ENCODE measurements at places on chromosomes 11 and 22.

DNA sequence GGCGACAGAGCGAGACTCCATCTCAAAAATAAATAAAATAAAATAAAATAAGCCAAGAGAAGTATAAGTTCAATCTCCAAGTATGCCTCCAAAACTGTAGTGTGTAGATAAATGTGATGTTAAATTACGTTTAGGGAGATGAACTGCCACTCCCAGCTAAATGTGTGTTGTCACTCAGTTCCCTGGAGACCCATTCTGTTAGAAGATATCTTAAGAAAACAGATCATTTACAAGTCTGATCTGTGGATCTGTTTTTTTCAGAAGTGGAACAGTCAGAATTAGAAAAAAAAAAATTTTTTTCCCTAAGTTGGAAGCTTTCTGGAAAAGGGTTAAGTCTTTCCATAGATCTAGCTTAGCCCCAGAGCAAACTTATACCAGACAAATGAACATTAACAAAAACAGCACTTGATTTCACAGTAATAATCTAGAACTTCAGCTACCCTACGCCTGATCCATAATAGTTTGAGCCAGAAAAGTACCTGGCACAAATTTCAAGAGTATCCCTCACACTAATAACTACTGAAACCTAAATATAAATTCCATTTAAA lies 18.2 kb downstream of the CELF1 start:
- DNase-seq: peak; percentile 42

DNA sequence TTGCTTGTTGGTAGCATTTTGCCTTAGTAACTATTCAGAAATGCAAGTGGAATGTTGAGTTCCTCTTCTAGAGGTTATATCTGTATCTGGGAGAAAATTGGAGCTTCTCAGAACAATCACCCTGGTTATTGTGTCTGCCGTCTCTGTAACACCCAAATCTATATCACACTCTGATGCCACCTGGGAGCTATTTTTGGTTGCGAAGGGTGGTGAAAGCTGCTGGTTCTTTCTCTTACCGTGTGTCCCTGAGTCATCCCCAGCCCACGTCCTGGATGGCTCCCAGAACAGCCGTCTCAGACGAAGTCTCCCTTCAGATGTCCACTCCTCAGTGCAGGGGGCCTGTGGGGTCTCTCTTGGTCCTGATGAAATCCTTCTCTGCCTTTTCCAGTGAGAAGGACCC lies 83.5 kb downstream of the C22orf31 start:
- peak; percentile 28 for DNase-seq

DNA sequence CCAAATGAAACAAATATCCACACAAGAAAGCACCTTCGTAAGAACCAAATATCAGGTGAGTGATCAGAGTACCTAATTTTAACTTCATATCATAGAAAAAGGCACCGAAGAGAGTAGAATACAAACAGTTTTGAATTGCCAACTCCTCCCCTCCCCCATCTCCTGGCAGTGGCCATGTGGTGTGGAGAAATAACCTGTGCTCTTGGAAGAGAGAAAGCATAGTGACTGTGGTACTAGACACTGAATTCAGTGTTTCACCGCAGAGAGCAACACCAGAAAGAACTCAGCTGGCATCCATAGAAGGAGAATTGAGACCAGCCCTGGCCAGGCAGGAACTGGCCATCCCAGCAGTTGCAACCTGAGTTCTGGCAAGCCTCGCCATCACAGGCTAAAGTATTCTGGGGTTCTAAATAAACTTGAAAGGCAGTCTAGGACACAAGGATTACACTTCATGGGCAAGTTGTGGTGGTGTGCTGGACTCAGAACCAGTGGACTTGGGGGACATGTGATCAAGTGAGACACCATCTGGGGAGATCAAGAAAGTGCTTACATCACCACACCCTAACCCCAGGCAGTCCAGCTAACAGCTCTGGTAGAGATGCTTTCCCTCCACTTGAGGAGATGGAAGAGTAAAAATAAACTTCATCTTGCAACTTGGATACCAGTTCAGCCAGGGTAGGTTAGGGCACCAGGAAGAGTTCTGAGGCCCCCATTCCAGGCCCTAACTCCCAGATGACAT lies 1003.2 kb downstream of the NTM start:
- no peak for DNase-seq

DNA sequence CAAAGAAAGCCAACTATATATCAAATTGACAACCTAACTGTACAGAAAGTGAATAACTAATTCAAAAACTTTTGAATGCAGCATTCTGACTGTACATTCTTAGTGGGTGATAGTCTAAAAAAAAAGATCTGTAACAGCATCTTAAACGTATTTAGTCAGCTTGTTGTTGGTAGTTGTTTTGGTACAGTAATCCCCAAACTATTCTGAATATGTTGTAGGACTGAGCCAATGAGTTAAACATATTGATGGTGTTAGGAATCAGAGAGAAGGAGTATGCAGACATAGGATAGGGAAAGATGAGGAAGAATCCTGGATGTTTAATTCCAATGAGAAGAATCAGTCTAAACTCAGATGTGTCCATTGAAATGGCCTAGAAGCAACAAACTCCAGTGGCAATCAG lies 41.9 kb upstream of the KIRREL3 start:
- no peak for DNase-seq

DNA sequence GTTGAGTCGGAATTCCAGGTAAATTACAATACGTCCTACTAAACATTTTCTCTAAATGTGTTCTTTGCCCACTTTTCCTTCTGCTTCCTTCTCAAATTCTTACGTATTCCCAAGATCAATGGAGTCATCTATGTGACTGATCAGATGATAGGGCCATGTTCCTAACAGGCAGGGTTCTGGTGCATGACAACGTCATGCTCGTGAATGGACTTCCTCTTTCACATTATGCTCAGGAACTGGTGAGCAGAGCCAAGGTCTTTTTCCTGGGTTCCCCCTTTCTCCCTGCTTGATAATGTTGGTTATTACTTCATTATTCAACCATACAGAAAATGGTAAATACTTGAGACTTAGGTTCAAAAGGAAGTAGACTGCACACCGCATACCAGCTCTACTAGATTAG lies 789.4 kb downstream of the OPCML start:
- no peak for DNase-seq

DNA sequence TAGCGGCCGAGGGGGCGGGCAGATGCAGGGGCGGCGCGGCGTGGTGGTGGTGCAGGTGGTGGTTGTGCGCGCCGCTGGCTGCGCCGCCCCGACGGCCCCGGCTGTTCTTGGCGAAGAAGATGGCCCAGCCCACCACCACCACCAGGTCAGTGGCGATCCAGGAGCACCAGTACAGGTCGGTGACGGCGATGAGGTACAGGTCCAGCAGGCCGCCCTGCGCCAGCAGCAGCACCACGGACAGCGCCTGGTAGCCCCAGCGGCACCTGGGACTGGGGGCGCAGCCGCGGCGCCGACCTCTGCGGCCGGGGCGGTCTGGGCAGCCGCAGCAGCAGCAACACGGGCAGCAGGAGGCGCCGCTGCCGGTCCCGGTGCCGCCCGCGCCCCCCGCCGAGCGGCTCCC lies 879 bp downstream of the TMEM121B start:
- DNase-seq: peak; percentile 70

GRCh38 chr11:78138694-78139421 lies 568 bp downstream of the ALG8 start:
- DNase-seq: peak; percentile 81

Measured in NB4 (cell line).